HFFc6 (cell line): ENCODE measurements at places on chromosomes 5 and 9.

DNA sequence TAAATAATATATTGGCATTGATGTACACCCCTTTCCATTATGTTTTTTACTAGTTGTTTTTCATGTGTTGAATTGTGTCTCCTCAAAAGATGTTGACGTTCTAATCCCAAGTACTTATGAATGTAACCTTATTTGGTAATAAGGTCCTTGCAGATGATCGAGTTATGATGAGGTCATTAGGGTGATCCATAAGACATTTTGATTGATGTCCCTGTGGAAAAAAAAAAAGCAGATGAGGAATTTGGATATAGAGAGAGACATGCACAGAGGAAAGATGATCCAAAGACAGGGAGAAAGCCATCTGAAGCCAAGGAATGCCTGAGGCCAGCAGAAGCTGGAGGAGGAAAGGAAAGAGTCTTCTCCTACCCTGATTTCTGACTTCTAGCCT is 632.7 kb downstream of the TLR4 start:
- no peak for DNase-seq
- no peak overlapping the region for H3K27ac ChIP-seq
- no peak overlapping the region for H3K4me3 ChIP-seq
- no peaks in the 10 kb centered on the region for H3K27me3 ChIP-seq
- H3K4me1 ChIP-seq = no peaks in the 10 kb centered on the region
- H3K36me3 ChIP-seq = no peaks in the 10 kb centered on the region

- H3K4me1 ChIP-seq = peaks cover 19% of the 10 kb centered on the region
- H3K27me3 ChIP-seq = peaks cover 1% of the 10 kb centered on the region; the same call in 1 of the 2 replicates
- no peak for DNase-seq
- peaks cover 10% of the 10 kb centered on the region; the same call in 1 of the 2 replicates for H3K36me3 ChIP-seq
- no peak overlapping the region for H3K27ac ChIP-seq
- H3K4me3 ChIP-seq = no peak overlapping the region
These were observed 15.9 kb downstream of the SWI5 start for GRCh38 chr9:128292009-128292408.

GRCh38 chr9:19493174-19493811 is 84.5 kb downstream of the ACER2 start:
- peaks cover 22% of the 10 kb centered on the region for H3K27me3 ChIP-seq
- H3K4me1 ChIP-seq = peaks cover 7% of the 10 kb centered on the region
- peak overlapping the region; percentile 44; the same call in 1 of the 2 replicates for H3K4me3 ChIP-seq
- H3K27ac ChIP-seq = no peak overlapping the region
- H3K36me3 ChIP-seq = no peaks in the 10 kb centered on the region
- DNase-seq = peak; percentile 25

GRCh38 chr5:32734827-32735378 is 23.8 kb downstream of the NPR3 start:
- H3K27ac ChIP-seq = no peak overlapping the region
- H3K27me3 ChIP-seq = peaks cover 2% of the 10 kb centered on the region
- peaks cover 7% of the 10 kb centered on the region for H3K4me1 ChIP-seq
- H3K36me3 ChIP-seq = peaks cover 18% of the 10 kb centered on the region

DNA sequence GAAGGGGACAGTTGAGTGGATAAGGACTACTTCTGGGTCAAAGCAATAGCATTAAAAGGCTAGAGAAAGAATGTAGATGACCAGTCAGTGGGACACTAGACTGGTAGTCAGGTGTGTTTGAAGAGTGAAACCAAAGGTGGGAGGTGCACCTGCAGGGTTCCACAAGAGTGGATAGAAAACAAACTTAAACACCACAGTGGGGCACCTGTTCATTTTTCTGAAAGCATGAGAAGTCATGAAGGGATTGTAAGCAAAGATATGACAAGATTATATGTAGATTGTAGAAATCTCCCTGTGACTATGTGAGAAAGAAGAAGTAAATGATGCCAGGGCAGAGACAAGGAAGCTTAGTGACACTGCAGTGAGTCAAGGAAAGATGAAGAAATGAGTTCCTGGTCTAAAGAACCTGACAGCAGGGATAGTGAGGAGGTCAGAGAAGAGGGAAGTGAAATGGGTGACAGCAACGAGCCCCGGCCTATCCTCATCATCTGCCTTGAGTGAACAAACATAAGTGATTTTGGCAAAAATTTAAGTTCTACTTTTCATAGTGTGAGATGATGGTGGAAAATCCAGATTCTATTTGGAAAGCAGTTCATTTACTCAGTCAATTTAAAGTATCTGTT is 296.9 kb downstream of the TLE4 start:
- H3K27me3 ChIP-seq = peaks cover 3% of the 10 kb centered on the region
- H3K36me3 ChIP-seq = no peaks in the 10 kb centered on the region
- DNase-seq = no peak
- no peak overlapping the region for H3K4me3 ChIP-seq

GRCh38 chr5:56480078-56480704 is 247.1 kb upstream of the ANKRD55 start:
- no peak for DNase-seq
- no peaks in the 10 kb centered on the region for H3K36me3 ChIP-seq
- H3K4me3 ChIP-seq = peak overlapping the region; percentile 76
- peak overlapping the region; percentile 6 for H3K27ac ChIP-seq
- H3K27me3 ChIP-seq = peaks cover 9% of the 10 kb centered on the region; the same call in 1 of the 2 replicates
- peaks cover 33% of the 10 kb centered on the region for H3K4me1 ChIP-seq

GRCh38 chr5:109750463-109750862 is 60.7 kb downstream of the MAN2A1 start:
- H3K27me3 ChIP-seq = no peaks in the 10 kb centered on the region; the same call in 1 of the 2 replicates
- peaks cover 49% of the 10 kb centered on the region for H3K4me1 ChIP-seq
- no peak overlapping the region for H3K4me3 ChIP-seq

GRCh38 chr5:177428574-177429217 is 2.2 kb downstream of the GRK6 start:
- no peak for DNase-seq
- peaks cover 2% of the 10 kb centered on the region for H3K27me3 ChIP-seq
- H3K27ac ChIP-seq = 0 out of 2 replicates have a peak overlapping the region, but pooled peaks have one; percentile 29
- H3K36me3 ChIP-seq = no peaks in the 10 kb centered on the region; the same call in 1 of the 2 replicates
- H3K4me1 ChIP-seq = peaks cover 27% of the 10 kb centered on the region
- H3K4me3 ChIP-seq = no peak overlapping the region

GRCh38 chr9:73923796-73924195 is 573.3 kb upstream of the RORB start:
- H3K4me1 ChIP-seq = no peaks in the 10 kb centered on the region
- DNase-seq = no peak
- H3K36me3 ChIP-seq = no peaks in the 10 kb centered on the region
- no peaks in the 10 kb centered on the region; the same call in 1 of the 2 replicates for H3K27me3 ChIP-seq

- H3K4me3 ChIP-seq = no peak overlapping the region
- H3K27ac ChIP-seq = no peak overlapping the region
- H3K36me3 ChIP-seq = no peaks in the 10 kb centered on the region
These were observed 13.9 kb upstream of the ANXA6 start for GRCh38 chr5:151171529-151171928.
